ENCODE measurements at places on chromosomes 1 and 21.

GRCh38 chr1:16026723-16027484, 5.1 kb downstream of the CLCNKA start:
- no peak for DNase-seq

DNA sequence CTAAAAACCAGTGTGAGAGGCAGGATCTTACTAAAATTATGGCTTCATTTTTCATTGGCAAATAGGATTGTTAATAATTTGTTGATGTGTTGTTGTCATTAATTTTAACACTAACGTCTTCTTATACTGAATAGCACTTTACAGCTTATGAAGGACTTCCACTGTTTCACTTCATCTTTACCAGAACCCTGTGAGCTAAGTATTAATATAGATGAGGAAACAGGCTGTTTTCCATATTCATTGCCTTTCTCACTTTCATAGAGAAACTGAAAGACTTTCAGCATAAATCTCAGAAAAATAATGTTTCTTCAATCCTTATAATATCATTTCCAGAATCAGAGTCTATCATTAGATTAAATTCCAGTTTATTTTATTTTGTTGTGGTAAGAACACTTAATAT, 8.5 kb downstream of the MAP10 start:
- DNase-seq, result no peak

GRCh38 chr1:246907472-246907871, 24.3 kb downstream of the AHCTF1 start:
- no peak for DNase-seq

DNA sequence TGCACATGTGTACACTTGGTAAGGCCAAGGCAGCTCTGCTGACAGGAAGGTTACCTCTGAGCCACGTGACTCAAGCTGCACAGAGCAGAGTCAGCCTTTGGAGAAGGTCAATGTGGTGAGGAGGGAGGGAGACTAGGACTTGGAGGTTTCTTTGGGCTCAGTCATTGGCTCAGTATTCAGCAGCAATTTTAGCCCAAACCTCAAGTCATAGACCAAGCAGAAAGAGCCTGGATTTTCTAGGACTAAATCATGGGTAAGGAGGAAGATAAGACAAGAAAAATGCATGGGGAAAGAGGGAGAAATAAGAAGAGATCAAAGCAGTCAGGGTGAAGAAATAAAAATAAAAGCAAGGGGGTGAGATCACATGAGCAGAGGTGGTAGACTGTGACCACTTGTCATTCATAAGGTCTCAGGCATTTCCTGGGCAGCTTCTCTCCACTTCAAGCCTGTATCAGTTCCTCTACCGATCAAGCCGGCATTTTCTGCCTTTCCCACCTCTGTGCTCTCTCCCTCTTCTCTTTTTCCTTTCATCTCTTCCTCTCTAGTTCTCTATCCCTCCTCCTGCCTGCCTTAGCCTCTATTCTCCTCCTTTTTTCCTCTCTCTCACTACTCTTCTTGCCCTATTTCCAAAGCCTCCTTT, 51.7 kb upstream of the DUSP10 start:
- no peak for DNase-seq

- no peak for DNase-seq
Measured at GRCh38 chr1:241551759-241552638, 19.8 kb downstream of the KMO start.

DNA sequence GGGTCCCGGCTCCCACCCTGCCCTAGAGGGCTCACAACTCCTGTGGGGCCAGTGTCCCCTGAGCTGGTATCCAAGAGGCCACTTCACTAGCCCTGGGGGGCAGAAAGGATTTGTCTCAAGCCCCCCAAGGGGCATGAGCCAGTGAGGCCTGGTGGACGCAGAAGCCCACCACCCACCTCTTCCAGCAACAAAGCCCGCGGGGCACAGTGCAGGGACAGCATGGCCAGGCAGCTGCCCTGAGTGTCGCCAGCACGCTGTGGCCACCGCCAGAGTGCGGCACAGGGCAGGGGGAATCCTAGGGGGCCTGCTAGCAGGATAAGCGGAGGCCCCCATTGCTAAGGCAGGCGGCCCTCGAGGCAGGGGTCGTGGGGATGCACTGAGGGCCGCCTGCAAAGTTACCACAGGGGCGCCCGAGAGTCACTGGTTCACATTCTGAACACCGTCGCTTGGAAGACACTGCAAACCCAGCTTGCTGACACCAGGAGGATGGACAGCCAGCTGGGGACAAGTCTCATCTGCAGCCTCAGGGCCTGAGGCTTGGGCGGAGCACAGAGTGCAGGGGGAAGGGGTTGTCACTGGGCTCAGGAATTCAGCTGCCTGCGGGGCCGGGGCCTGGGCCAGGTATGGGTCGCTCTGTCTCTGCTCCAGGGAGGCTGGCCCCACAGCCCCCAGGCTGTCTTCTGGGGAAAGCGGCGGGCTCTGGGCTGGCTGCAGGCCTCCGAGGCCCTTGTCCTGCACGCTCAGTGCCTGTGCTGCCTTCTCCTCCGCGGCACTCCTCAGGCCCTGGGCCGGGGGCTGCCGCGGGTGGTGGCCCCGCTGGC, 26.8 kb downstream of the SLC19A1 start:
- DNase-seq, result no peak

DNA sequence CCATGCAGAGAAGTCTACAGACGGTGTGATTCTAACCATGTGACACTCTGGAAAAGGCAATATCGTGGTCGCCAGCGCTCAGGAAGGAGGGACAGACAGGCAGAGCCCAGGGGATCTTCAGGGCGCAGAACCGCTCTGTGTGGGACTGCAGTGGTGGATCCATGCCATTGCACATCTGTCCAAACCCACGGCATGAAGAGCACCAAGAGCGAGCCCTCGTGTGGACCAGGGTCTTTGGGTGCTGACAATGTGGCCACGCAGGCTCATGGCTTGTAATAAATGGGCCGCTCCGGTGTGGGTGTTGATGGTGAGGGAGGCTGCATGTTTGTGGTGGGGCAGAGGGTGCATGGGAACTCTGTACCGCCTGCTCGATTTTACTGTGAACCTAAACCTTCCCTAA, 25.3 kb upstream of the POFUT2 start:
- DNase-seq, result no peak

DNA sequence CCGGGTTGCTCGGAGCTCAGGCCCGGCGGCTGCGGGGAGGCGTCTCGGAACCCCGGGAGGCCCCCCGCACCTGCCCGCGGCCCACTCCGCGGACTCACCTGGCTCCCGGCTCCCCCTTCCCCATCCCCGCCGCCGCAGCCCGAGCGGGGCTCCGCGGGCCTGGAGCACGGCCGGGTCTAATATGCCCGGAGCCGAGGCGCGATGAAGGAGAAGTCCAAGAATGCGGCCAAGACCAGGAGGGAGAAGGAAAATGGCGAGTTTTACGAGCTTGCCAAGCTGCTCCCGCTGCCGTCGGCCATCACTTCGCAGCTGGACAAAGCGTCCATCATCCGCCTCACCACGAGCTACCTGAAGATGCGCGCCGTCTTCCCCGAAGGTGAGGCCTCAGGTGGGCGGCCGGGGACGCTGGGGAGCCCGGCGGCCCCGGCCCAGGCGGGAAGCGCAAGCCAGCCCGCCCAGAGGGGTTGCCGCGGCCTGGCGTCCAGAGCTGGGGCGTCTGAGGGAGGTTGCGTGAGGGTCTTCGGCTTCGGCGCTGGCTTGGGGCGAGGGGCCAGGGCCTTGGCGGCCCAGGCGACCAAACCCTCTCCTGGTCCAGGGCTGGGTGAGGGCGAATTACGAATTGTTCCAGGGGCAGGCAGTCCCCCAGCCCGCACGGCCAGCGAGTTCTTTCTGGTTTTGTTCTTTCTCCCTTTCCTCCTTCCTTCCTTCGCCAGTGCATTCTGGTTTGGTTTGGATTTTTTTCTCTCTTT, 805 bp downstream of the SIM2 start:
- DNase-seq, result no peak

DNA sequence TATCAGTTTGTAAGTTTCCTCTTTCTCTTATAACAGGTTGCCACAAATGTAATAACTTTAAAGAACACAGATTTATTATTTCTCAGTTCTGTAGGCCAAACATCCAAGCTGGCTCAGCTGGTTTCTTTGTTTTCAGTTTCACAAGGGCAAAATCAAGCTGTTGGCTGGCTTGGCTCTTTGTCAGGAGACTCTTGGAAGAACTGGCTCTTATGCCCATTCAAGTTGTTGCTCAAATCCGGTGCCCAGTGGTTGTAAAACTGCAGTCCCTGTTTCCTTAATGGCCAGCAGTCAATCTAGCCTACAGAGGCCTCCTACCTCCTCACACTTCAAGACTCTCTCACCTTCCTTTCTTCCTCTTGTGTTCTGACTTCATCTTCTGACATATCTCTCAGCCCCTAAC, 1171.0 kb downstream of the MRPL39 start:
- DNase-seq, result no peak

GRCh38 chr1:25799935-25800702, at the start of gene SELENON:
SELENON (plus strand) TSS chr1:25800193; CDS start chr1:25800231, 38 bp downstream.
- DNase-seq, result no peak

DNA sequence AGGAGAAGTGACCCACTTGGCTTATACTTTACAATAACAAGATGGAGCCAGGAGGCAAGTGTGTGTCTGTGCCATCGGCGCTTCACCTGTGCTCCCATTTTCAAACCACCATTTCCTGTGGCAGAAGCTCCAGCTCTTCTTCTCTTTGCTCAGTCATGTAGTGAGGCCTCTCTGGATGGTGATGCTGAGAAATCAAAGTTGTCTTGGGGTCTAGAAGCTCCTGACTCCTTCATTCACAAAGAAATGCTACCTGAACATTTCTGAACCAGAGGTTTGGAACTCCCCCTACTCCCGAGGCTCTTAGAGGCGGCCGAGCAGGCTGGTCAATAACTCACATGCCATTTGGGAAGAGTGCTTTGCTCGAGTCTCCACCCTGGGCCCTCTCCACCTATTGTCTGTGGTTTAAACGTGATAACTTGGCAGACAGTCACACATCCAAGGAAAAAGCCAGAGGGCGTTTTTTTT, 18.0 kb downstream of the SLAMF1 start:
- DNase-seq, result no peak

- DNase-seq, result no peak
Measured at GRCh38 chr1:116711263-116711840, 42.9 kb upstream of the CD2 start.

DNA sequence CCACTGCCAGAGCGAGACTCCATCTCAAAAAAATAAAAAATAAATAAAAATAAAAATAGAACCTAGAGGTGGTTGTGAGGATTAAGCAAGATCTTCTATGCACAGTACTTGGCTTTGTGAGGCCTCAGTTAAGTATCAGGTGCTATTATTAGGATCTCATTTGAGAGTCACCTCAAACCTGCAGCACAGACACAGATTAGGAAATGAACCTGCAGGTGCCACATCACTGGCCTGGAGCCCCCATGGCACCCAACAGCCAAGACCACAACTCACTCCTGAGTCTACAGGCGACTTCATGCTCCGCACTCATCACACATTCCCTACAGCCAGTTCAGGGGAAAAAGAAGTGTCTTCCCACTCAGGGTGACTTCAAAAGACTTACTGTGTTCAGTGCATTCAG, 176.8 kb downstream of the SLC45A1 start:
- DNase-seq, result no peak

DNA sequence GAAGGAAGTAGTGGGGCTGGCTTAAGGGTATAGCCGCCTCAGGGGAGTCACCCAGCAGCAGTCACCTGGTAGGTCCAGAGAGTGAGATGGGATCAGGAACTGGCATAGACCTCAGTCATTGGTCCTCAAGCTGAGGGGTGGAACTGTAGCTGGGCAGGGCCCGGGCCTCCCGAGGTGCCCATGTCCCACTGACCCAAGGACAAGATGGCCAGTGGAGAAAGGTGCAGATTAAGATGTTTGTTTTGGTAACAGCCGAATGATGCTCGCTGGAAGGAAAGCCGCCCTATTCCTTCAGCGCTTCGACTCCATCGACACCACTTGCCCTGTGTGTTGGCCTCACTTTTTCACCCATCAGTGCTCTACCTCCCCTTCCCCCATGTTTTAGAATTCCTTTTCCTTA, 16.4 kb downstream of the COL9A2 start:
- DNase-seq, result no peak

DNA sequence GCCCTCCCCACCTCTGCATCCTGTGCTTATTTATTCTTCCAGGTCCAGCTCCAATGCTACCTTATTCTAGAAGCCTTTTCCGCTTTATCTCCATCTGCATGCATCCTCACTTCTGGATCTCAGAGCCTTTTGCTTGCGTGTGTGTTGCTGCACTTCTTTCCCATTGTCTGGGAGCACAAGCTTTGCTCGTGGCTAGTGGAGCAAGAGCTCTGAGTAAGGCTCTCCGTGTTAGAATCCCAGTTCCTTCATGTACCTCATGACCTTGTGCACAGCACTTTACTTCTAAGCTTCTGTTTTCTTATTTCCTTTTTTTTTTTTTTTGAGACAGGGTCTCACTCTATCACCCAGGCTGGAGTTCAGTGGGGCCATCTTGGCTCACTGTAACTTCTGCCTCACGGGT, 140.0 kb upstream of the POU3F1 start:
- no peak for DNase-seq

GRCh38 chr1:54857141-54857540, 29.9 kb downstream of the DHCR24 start:
- no peak for DNase-seq

DNA sequence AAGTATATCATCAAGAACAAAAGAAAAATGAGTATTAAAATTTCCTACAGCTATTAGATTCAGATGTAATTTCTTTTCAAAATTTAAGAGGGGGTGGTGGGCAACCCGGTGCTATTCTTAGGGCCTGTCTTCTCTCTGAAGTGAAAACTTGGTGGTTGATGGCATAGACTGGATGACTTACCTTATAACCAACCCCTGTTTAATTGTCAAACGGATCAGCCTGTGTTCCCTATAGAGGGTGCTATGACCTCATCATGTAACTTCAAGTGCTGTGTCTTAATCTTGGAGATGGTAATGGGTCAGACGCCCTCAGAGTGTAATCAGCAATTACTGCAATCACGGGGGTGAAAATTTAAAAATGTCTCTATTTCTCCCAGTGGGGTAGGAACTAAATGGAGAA, 176.2 kb downstream of the PCP4 start:
- DNase-seq, result no peak

GRCh38 chr1:80675454-80675853, 1125.3 kb upstream of the ADGRL2 start:
- no peak for DNase-seq

- no peak for DNase-seq
Measured at GRCh38 chr1:119947468-119947867, 51.2 kb upstream of the ADAM30 start.

- DNase-seq, result no peak
Measured at GRCh38 chr1:152519851-152520250, 5.6 kb downstream of the CRCT1 start.

GRCh38 chr1:234611225-234611846, 1.4 kb upstream of the IRF2BP2 start:
- no peak for DNase-seq

- DNase-seq, result no peak
Measured at GRCh38 chr1:44733784-44734183, 2.8 kb upstream of the RNU5D-1 start.
